Mucosa of gallbladder (tissue), 1 donor: ENCODE measurements at places on chromosomes 4 and X.

DNA sequence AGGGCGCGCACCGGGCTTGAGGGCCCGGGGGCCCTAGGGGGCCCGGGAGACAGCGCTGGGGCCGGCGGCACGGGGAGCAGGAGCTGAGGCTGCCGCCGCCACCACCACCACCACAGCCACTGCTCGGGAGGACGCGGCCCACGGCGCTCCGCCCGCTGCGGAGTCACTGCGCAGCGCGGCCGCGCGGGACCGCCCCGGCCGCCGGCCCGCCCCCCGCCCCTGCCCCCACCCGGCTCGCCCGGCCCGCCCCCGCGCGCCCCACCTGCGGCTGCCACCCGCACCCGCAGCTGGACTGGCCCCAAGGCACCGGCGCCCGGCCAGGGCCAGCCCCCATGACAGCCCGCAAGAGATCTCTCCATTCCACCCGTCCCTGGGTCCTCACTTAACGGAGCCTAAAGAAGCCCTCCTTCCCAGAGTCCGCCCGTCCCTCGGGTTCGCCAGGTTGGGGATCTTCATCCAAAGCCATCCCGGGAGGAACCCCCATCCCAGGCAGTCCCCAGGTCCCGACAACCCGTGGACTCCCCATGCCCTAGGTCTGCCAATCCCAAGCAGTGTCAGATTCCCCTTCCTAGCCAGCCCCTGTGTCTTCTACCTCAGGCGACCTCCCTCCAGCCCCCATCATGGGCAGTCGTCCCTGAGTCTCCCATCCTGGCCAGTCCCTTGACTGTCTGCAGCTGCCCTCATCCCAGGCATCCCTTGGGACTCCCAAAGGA is 40.0 kb upstream of the IQSEC2 start:
- no peak for DNase-seq

DNA sequence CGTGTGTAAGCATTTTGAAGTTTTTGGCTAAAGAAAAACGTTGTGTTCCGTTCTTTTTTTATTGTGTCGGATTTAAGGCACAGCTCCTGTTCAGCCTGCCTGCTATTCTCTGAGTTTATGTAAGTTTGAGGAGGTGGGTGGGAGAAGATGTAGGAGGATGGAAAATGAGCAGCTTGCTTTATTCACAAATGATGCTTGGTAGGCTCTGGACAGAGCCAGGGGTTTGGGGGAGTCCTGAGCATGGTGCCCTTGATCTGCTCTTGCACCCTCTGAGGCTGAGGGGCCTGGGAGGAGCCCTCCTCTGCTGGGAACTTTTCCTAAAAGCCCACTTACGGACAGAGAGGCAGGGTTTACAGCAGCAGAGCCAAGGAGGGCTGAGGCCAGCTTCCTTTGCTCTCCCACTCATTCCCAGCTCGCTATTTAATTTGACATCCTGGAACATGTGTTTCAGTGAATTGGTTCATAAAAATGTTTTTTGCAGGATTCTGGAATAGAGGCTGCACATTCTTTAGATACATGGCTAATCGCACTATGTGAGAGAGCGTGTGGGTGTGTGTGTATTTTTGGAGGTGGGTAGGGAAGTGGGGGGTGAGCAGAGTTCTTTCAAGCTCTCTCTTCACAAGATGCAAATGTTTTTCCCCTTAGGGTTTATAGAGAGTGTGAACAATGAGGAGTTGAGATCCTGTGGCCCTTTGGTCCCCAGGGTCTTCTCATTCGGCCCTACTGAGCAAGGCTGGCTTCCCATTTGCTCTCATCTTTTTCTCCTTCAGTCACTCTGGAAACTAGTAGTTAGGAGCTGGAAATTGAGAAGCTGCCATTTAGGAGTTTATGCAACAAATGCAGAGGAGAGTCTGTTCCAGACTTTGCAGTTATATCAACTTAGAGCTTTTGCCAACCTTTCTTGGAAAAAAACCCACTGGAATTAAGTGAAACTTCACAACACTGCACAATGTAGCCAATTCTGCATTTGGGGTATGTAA is 32.1 kb downstream of the TMEM131L start:
- no peak for DNase-seq

GRCh38 chr4:122914938-122915337 is 7.5 kb downstream of the NUDT6 start:
- no peak for DNase-seq

GRCh38 chrX:115491766-115492165 is 69.2 kb upstream of the PLS3 start:
- DNase-seq, result no peak

DNA sequence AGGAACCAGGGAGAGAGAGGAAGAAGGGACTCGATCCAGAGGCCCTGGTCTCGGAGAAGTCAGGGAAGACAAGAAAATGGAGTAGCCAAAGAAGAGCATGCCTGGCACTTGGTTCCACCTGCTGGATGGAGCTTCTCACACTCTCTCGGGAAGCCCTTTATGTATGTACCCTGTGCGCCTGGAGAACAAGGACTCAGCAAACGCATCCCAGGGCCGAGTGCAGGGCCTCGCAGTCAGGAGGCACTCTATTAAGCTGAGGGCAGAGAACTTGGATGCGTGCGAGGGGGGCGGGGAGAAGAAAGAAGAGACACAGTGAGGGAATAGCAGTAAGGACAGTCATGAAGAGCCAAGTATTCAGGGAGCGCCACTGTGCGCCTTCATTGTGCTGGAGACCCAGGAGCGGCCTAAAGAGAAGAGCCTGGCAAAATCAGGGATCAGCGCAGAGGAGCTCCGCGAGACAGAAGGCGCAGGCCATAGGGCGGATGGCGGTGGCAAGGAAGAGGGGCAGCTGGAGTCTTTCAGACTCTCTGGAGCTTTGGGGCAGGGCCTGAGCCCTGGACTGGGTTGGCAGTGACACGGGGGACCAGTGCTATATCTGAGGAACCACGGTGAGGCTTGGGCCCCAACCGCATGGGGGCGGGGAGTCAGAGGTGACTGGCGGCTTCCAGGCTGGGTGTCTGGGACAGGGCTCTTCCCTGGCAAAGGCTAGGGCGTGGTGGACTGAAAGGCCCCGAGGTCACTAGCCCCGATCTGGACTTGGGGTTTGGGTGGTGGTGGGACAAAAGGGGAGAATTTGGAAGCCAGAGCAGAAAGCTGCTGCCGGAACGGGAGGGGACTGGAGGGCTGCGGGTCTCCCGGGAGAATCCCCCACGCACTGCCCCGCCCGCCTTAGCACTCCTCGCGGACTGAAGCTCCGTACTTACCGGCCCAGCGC is 1.9 kb upstream of the SEPTIN6 start:
- DNase-seq, result no peak

- DNase-seq, result no peak
Observed at GRCh38 chr4:164770010-164770724, 16.2 kb downstream of the SMIM31 start.

DNA sequence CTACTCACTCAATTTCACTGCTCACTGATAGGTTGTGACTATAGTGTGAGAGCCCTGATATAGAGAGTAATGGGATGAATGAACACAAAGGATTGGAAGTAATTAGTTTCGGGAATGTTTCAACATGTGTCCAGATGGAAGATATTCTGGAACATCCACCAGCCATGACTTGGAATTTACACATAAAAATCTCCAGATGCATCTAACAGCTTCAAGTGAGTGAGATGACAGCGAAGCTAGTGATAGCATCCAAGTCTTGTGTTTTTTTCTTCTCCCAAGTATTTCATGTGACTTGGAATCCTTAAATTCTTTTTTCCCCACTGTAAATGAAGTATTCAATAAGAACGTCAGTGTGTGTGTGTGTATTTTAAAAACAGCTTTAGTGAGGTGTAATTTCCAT is 82.1 kb downstream of the CLDN34 start:
- DNase-seq, result no peak

DNA sequence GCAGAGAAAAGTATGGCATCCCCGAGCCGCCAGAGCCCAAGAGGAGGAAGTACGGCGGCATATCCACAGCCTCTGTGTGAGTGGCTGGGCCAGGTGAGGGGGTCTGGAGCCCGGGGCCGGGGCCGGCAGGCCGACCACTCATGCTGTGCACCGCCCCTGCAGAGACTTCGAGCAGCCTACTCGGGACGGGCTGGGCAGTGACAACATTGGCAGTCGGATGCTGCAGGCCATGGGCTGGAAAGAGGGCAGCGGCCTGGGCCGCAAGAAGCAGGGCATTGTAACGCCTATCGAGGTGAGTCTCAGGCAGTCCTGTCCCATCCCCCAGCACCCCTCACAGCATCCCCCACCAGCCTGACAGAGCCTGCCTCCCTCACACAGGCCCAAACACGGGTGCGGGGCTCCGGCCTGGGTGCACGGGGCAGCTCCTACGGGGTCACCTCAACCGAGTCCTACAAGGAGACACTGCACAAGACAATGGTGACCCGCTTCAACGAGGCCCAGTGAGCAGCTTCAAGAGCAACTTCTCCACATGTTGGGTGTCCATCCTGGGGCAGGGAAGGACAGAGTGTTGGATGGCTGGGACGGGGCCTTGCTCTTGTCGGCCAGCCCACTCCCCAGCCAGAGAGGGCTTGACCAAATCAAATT is 7.4 kb upstream of the UBA1 start:
- DNase-seq, result no peak

DNA sequence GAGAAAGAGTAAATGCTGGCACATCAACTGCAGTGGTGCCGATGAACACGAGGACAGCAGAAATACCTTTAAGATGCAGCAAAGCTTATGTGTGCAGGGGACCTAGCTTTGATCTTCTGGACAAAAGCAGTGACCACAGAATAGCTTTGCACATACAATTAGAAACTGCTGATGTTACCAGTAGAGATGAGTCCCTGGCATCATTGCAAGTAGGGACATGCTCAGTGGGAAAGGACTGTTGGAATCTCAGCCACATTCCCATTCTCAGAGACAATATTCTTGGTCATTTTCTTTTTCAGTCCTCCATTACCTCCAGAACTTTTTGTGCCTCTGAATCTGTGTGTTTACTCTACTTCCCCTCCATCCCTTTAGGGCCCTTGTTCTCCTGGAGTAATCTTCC is 16.9 kb upstream of the PDLIM3 start:
- no peak for DNase-seq

DNA sequence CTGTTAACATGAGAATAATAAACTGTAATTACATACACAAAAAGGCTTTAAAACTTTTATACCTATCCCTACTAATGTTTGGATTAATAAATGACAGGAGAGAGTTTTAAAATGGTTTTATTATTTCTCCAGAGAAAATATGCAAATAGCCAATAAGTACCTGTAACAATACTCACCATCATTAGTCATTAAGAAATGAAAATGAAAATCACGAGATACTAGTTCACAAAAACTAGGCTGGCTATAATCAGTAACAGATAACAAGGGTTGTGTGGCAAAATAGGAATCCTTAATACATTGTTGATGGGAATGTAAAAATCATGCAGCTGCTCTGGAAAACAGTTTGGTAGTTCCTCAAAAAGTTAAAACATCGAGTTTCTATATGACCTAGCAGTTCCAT is 25.2 kb upstream of the AP1AR start:
- DNase-seq, result no peak

DNA sequence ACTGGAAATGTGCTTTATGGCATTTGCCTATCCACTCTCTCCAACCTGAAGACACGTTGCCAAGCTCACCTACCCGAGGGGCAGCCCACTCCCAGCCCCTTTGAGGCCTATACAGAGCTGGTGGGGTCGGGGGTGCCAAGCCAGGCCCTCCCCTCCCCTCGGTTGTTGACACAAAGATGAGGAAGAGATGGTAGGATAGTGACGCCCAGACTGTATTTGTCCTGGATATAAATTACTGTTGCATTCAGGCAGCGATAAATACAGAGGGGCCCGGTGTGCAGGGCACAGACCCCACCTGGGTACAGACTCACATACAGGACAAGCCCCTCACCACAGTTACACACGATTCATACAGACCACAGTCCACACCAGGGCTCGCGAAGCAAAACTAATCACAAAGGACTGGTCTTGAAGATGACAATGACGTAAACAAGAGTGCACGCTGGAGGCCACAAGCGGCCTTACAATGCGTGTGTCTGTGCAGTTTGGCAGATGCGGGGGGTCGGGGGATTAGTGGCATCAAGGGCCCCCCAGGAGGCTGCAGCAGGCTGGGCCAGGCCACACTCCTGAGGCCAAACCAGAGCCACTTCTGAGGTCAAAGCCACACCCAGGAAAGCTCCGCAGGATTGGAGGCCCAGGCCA is 14.6 kb downstream of the DGKQ start:
- no peak for DNase-seq

GRCh38 chr4:74319470-74319869 is 11.2 kb downstream of the EPGN start:
- no peak for DNase-seq

GRCh38 chr4:98939892-98940298 is 11.0 kb upstream of the EIF4E start:
- no peak for DNase-seq

- DNase-seq, result no peak
Observed at GRCh38 chr4:109675181-109675580, 28.1 kb downstream of the CASP6 start.

DNA sequence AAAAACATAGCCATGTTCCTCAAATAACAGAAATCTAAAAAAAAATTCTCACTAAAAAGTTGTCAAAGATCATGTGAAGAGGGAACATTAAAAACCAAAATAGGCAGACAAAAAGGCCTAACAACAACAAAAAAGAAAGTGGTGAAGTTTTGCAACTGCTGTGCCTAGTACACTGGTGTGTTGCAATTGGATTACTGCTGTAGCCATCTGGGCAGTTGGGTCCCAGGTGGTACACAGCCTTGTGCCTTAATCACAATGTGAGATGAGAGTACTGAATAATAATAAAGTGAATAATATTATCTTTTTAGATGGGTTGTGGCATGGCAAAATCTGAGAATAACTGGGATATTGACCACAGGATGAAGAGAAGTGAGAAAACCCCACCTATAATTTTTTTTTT is 12.0 kb downstream of the C4orf54 start:
- DNase-seq, result no peak

GRCh38 chr4:98996056-98996764 is 689 bp downstream of the METAP1 start:
- no peak for DNase-seq

DNA sequence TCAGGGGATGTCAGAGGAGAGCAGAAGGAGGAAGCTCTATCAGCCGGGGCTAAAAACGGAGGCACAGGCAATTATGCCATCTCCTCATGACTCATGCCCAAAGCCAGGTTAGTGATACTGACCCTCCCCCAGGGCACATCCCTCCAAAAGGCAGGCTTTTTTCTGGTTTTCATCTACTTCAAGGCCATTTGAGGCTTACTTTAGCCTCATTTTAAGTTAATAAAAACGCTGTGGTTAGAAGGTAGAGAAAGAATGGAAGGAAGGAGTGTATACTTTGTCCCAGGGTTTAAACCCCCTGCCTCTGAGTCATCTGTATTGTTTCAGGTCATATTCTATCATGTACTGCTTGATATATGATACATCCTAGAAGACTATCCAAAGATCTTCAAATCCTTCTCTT is 89.7 kb upstream of the NDP start:
- no peak for DNase-seq
